KBM-7 (cell line): ENCODE measurements at places on chromosomes 5 and 9.

- no peak for DNase-seq
Measured at GRCh38 chr5:5404381-5404780, 18.1 kb upstream of the ICE1 start.

GRCh38 chr5:109961751-109962150 lies 272.0 kb downstream of the MAN2A1 start:
- peak; percentile 59 for DNase-seq

- DNase-seq = no peak
Measured at GRCh38 chr5:79030663-79031484, 38.6 kb downstream of the DMGDH start.

DNA sequence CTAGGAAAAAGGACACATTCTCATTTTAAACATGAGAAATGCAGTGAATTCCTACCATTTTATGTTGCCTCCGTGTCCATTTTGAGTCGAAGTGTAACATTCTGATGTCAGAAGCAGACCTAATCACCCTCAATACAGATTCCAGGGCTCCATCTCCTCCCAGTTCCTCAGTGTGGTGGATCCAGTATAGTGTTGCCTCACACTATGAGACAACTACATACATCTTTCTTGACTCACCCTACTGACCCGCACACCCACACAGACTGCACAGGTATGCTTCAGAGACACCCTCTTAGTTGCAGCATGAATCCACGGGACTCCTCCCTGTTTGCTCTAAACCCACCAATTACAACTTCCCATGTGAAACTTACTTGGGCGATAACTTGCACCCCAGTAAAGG lies 564.9 kb downstream of the SEMA5A start:
- DNase-seq = no peak

- no peak for DNase-seq
Measured at GRCh38 chr5:146461319-146461718, 14.2 kb downstream of the TCERG1 start.

DNA sequence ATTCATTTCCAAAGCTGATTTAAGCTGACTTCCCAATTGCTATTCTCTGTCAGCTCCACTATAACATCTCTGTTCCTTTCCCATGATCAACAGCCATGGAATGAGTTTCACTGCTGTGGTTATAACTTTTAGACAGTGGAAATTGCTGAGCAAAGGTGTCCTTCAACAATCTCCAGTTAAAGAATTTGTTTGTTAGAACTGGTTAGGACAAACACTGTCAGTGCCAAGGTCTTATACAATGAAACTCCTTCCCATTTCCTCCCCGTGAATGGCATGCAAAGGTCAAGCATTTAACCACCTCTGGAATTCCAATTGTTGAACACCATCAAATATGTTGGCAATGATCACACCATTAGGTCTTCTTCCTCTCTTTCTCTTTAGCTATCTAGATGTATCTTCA lies 45.7 kb upstream of the GHR start:
- DNase-seq = no peak

- DNase-seq = no peak
Measured at GRCh38 chr9:36924071-36924470, 110.0 kb downstream of the PAX5 start.

GRCh38 chr5:175629261-175629660 lies 28.6 kb upstream of the HRH2 start:
- no peak for DNase-seq

DNA sequence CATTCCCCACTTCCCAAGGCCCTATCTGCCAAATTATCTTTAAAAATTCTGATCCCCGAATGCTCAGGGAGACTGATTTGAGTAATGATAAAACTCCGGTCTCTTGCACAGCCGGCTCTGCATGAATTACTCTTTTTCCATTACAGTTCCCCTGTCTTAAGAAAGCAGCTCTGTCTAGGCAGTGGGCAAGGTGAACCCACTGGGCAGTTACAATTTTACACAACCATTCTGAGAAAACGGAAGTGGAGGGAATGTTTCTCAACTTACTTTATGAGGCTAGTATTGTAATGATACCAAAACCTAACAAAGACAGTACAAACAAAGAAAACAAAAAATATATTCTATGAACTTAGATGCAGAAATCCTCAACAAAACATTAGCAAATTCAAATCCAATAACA lies 100.0 kb downstream of the MCTP1 start:
- DNase-seq = peak; percentile 22

- DNase-seq = no peak
Measured at GRCh38 chr9:125950880-125951471, 203.8 kb downstream of the PBX3 start.

- DNase-seq = no peak
Measured at GRCh38 chr5:34686762-34687268, 30.7 kb downstream of the RAI14 start.

DNA sequence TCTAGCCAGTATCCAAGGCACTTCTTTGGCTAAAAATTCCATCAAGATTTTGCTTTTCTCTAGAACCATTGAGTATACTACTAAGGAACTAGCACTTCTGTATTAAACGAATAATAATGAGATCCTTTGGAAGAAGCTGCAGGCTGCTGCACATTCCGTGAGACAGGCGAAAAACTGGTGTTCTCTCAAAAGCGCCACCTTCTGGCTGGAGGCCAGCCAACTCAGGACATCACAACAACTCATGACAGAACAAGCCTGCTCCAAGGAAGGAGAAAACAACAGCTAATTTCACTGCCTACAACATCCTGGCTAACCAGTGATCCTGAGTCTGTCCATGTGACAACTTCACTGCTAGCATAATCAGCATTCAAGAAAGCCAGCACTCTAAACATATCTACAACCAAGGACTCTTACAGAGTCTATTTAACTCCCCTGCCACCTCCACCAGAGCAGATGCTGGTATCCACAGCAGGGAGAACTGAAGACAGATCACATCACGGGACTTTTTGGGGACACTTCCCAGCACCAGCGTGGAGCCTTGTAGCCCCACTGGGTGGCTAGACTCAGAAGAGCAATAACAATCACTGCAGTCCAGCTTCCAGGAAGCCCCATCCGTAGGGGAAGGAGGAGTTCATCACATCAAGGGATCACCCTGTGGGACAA lies 150.5 kb downstream of the YTHDC2 start:
- DNase-seq = peak; percentile 19

GRCh38 chr9:131774636-131775035 lies 34.8 kb upstream of the RAPGEF1 start:
- DNase-seq = no peak

- DNase-seq = peak; percentile 29
Measured at GRCh38 chr9:113675475-113675941, 200.6 kb upstream of the ZNF618 start.

DNA sequence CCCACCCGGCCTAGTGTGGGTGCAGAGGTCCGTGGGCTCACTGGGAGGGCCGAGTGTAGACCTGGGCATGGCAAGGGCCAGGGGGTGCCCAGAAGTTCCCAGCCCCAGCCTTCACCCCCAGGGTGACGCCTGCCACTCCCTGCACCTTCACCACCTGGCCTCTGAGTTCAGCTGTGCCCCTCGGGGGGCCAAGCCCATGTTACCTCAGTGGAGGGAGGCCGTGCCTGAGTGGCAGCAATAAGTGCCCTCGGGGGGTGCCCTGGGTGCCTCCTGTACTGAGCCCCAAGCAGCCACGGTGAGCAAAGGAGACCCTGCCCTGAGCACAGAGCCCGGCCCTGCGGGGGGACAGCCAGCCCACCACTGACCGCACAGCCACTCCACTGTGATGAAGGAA lies 10.3 kb upstream of the FCN2 start:
- DNase-seq = no peak

GRCh38 chr9:129822898-129823541 lies 916 bp downstream of the TOR1A start:
- peak; percentile 57 for DNase-seq

GRCh38 chr9:106878934-106879333 lies 16.0 kb downstream of the ZNF462 start:
- DNase-seq = no peak

- DNase-seq = no peak
Measured at GRCh38 chr5:55540525-55540924, 5.8 kb upstream of the PLPP1 start.

DNA sequence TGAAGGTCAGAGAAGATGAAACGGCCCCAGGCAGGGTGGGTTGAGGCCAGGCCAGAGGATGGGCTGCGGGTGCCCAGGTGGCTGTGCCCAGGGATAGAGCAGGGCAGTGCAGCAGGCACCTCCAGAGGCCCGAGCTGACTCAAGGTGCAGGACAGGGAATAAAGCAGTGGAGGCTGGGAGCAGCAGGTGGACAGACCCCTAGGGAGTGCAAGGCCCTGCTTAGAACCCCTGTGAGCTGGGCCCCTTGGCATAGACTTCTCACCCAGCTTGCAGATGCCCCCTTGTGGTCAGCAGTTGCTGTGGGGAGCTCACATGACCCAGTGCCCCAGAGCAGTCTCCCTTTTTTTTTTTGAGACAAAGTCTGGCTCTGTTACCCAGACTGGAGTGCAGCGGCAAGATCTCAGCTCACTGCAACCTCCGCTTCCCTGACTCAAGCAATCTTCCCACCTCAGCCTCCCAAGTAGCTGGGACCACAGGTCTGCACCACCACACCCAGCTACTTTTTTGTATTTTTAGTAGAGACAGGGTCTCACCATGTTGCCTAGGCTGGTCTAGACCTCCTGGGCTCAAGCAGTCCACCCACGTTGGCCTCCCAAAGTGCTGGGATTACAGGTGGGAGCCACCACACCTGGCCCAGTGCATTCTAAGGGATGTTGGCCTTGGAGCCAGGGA lies 118.8 kb downstream of the WNK2 start:
- peak; percentile 74 for DNase-seq

DNA sequence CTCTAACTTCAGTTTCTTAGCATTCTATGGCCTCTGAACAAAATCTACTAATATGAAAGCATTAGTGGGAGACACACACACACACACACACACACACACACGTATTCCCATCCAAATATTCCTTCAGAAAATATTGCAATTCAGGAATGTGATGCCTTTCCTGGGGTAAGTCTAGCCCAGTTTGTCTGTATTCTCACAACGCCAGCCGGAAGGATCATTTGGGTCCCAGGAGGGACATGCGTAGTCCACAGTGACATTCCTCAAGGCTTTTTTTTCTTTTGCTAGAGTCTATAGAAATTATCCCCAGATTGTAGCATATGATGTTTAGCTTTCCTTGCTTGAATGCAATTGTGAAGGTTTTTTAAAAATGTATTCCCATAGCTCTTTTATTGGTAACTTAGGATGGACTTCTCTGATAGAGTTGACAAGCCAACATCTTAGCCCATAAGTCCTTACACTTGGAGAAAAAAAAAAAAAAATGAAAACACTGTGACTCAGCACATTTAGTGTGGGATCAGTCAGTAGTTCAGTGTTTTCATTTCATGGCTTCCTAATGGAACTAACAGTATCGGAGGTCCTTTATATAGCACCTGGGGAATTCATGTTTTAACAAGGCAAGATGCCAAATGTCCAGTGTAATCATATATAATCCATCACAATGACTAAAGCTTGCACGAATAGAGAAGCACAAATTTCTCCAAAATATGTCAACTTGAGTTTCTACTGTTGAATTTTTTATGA lies 316.5 kb downstream of the DIRAS2 start:
- DNase-seq = no peak

DNA sequence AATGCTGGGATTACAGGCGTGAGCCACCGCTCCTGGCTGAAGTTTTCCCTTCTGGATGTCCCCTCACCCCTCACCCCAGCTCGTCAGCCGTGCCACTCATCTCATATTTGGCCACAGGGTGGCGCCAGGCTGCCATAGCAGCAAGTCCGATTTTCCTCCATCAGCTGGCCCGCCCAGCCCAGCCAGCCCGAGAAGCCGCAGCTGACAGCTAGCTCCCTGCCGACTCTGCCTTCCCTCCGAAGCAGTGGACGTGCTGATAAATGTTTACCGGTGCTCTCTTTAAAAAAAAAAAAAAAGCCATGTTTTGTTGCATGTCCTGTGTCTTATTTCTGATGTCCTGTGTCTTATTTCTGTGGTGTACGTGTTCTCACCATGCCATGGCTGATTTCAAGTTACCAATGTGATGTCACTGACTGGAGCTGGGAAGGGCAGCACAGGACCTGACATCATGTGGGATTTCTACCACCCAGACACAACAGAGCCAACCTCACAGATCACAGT lies 58.3 kb downstream of the PFDN1 start:
- peak; percentile 83 for DNase-seq

DNA sequence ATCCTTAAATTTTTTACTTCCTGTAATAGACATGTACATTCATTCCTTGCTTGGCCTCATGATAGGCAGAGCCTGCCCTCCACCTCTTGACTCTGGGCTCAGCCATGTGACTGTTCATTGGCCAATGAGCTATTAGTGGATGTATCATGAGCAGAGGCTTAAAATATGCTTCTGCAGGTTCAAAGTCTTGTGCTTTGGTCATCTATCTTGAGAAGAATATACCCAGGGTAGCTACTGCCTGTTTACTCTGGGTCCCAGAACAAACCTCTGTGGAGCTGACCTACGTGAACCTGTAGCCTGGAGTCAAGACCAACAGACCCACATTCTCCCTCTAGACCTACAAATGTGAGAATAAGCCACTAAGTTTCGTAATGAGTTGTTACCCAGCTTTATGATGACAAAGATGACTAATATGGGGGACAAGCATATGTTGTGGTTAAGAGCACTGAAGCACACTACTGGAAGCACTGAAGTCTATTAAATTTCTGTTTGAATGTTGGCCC lies 244.4 kb downstream of the MAST4 start:
- no peak for DNase-seq

GRCh38 chr5:92890841-92891244 lies 690.2 kb downstream of the NR2F1-AS1 start:
- no peak for DNase-seq

- no peak for DNase-seq
Measured at GRCh38 chr5:58266402-58266801, 193.5 kb downstream of the PLK2 start.

GRCh38 chr9:113995401-113995800 lies 82.7 kb downstream of the AMBP start:
- DNase-seq = no peak

- no peak for DNase-seq
Measured at GRCh38 chr9:121500165-121500478, 478 bp upstream of the GGTA1 start.

- DNase-seq = no peak
Measured at GRCh38 chr9:135731454-135731853, 29.5 kb downstream of the KCNT1 start.

GRCh38 chr5:58708456-58708855 lies 125.6 kb downstream of the RAB3C start:
- DNase-seq = no peak

- no peak for DNase-seq
Measured at GRCh38 chr9:133917375-133917774, 74.7 kb downstream of the VAV2 start.

DNA sequence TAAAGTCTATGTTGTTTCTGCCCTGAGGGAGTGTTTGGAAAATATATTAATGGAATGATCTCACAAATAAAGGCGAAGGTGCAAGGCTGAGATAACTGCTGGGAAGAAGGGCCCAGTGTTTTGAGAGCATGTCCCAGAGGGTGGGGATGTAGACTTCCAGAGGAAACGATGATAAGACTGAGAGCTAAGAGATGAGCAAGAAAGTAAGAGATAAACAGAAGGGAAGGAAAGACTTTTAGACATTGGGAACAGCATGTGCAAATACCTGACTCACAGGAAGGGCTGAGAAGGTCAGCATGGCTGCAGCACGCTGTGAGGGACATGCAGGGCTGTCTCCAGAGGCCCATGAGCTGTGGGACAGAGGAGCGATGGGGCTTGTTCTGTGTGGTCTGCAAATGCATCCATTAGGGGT lies 19.9 kb upstream of the ADRB2 start:
- DNase-seq = no peak
